Naive thymus-derived CD4-positive, alpha-beta T cell (primary cell): ENCODE measurements at places on chromosomes 16 and 17. TPM values are rescaled to one million over a fixed set of nuclear protein-coding genes. Genes with fewer than 3 reads are reported as not detected.

The MRPL10 gene
- polyA plus RNA-seq = 36.5 TPM

The IL32 gene
- 1,418 TPM for polyA plus RNA-seq

The WFDC1 gene
- not detected for polyA plus RNA-seq

The KRTAP2-2 gene
- polyA plus RNA-seq = not detected

The TMEM100 gene
- polyA plus RNA-seq = not detected

The FDXR gene
- 5.4 TPM for polyA plus RNA-seq

The CA4 gene
- not detected for polyA plus RNA-seq

The NAGS gene
- 0.41 TPM for polyA plus RNA-seq

The RAB26 gene
- 0.29 TPM for polyA plus RNA-seq

The TOP3A gene
- 30.8 TPM for polyA plus RNA-seq

The OTOP3 gene
- not detected for polyA plus RNA-seq

The CDH13 gene
- not detected for polyA plus RNA-seq

The MRPL38 gene
- polyA plus RNA-seq = 64.6 TPM

The ICAM2 gene
- polyA plus RNA-seq = 414 TPM

The SCGB1C2 gene
- not detected for polyA plus RNA-seq

The TGFB1I1 gene
- polyA plus RNA-seq = 0.32 TPM

The WDR59 gene
- polyA plus RNA-seq = 11.6 TPM

The SLC7A5 gene
- polyA plus RNA-seq = 3.4 TPM

The CACNG1 gene
- not detected for polyA plus RNA-seq

The SEPTIN12 gene
- not detected for polyA plus RNA-seq

The MYH10 gene
- 2.3 TPM for polyA plus RNA-seq

The CDYL2 gene
- polyA plus RNA-seq = 0.61 TPM

The CBLN1 gene
- not detected for polyA plus RNA-seq

The GNG13 gene
- polyA plus RNA-seq = not detected

The CLTC gene
- 48.2 TPM for polyA plus RNA-seq

The OR1A1 gene
- polyA plus RNA-seq = not detected

The SLC16A5 gene
- 7.6 TPM for polyA plus RNA-seq

The PIK3R6 gene
- 0.06 TPM for polyA plus RNA-seq

The FAM20A gene
- not detected for polyA plus RNA-seq
